Right forelimb (tissue), 1 donor: ENCODE measurements at places on chromosomes 1 and 21.

DNA sequence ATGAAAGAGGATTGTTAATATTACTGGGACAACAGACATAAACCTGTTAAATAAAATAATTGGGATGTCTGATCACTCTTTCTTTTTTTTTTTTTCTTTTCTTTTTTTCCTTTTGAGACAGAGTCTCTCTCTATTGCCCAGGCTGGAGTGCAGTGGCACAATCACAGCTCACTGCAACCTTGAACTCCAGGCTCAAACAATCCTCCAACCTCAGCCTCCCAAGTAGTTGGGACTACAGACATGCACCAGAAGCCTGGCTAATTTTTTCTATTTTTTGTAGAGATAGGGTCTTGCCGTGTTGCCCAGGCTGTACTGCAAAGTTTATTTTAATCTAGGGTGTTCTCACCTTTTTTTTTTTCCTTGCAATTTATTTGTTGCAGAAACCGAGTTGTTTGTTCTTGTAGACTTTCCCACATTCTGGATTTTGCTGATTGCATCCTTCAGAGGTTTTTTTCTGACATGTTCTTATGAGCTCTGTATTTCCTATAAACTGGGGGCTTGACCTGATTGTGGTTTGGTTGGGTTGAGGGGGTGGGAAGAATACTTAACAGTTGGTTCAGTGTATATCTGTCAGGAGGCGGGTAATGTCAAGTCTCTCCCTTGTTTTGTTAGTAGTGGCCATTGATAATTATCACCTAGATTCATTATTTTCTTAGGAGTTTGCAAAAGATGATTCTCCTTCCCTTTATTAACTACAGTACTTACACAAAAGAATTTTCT lies 125.2 kb downstream of the MAST2 start:
- no peak for DNase-seq

DNA sequence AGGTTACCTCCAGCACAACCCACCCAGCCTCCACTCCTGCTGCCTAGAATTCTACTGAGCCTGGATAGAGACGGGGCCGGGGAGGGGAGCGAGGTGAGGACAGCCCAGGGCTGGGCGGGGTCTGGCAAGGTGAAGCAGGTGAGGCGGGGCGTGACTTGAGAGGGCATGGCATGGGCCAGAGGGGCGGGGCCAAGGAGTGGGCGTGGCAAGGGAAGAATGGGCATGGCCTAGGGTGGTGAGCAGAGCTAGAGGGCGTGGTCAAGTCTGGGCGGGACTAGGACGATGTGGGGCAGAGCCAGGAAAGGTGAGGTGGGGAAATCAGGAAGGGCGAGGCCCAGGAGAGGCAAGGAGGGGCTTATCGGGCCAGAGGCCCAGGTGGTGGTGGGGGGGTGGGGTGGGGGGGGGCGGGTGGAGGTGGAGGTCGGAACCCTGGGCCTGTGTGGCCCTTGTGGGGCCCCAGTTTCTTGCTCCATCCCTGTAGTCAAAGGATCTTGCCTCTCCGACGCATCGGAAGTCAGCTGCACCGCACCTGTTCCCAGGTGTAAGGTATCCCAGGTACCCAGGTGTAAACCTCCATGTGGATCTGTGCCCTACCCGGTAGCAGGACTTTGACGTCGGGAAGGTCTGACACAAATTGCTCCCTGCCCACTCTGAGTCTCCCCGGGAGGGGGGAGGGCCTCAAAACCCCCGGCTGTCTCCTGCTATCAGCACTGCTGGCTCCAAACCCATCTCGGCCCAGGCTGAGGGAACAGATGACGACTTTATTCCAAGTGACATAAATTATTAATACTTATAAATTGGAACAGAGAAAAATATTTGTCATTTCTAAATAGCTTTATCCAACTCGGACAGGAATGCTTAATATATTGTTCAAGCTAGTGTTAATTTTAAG lies 32.9 kb upstream of the UTS2 start:
- no peak for DNase-seq

- no peak for DNase-seq
These were observed 760 bp upstream of the GJC2 start for GRCh38 chr1:228148935-228149405.

- DNase-seq: no peak
These were observed 64.5 kb upstream of the CHRM3 start for GRCh38 chr1:239321877-239322276.

DNA sequence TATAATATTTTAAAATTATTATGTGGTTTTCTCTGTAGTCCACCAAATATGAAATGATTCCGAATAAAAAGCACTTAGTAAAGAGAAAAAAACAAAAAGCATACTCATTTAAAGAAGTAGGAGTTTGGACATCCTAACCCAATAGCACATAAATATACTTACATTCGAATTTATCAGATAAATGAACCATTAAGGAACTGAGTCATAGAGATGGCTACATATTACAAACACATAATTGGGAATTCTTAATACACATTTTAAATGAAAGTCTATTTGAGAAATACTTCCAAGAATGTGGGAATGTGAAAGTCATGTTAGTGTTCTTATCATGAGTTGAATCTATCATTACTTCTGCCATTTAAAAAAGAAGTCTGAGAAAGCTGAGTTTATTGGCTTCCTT lies 75.0 kb downstream of the USP24 start:
- DNase-seq: no peak

- peak; percentile 61 for DNase-seq
These were observed 8.0 kb upstream of the PKP1 start for GRCh38 chr1:201275253-201275666.

GRCh38 chr1:14820295-14821085 lies 222.0 kb downstream of the KAZN start:
- DNase-seq: no peak

DNA sequence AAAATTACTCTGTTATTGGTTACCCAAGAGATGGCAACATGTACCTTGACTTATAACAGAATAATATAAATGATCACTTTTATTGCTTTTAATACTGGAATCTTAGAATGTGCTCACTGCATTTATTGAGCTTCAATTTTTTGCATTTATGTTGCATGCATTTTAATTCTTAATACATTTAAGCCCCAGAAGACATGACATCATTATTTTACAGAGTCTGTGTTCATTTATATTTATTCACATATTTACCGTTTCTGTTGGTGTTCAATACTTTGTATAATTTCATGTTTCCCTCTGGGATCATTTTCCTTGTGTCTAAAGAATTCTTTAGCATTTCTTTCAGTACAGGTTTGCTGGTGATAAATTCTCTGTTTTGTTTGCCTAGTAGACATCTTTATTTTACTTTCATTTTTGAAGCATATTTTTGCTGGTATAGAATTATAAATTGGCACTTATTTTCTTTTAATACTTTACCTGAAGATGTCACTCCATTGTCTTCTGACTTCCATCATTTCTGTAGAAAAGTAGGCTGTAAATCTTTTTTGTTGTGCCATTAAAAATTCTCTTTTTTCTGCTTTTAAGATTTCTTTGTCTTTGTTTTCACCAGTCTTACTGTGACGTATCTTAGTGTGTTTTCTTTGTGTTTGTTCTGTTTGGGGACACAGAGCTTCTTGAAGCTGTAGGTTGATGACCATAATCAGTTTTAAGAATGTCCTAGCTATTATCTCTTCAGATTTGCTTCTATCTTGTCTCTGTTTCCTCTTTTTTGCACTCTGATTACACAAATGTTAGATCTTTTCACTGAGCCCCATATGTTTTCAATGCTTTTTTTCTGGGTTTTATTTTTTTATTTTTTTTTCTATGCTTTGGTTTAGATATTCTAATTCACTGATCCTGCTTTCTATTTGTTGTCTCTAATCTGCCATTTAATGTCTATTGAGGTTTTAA lies 26.9 kb downstream of the DISP3 start:
- no peak for DNase-seq

DNA sequence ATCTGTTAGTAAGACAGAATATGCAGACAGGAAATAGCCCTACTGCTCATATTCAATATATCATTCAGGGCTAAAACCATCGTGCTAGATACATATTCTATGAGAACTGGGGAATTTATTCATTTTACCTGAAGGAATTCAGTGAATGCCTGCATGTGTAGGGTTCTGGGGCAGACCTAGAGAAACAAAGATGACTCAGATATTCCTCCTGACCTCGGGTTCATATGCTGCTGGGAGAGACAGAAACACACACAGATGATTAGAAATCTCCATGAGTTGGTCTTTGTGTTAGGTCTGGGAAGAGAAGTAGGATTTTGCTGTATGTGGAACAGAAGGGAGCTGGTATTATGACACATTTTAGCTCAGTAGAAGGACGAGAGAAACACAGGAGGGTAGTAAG lies 176.5 kb upstream of the ST6GALNAC5 start:
- DNase-seq: no peak

- DNase-seq: no peak
These were observed 124.5 kb downstream of the CACHD1 start for GRCh38 chr1:64594446-64594845.
